ENCODE measurements at places on chromosomes 12 and 14. TPM values are rescaled to one million over a fixed set of nuclear protein-coding genes. Genes with fewer than 3 reads are reported as not detected.

- no peak for DNase-seq
Measured at GRCh38 chr14:95862243-95862642, 14.4 kb upstream of the TUNAR start.

GRCh38 chr14:50334211-50334610 lies 22.1 kb downstream of the DMAC2L start:
- no peak for DNase-seq

- DNase-seq, result no peak
Measured at GRCh38 chr12:104957719-104958000, 430 bp downstream of the SLC41A2 start.

DNA sequence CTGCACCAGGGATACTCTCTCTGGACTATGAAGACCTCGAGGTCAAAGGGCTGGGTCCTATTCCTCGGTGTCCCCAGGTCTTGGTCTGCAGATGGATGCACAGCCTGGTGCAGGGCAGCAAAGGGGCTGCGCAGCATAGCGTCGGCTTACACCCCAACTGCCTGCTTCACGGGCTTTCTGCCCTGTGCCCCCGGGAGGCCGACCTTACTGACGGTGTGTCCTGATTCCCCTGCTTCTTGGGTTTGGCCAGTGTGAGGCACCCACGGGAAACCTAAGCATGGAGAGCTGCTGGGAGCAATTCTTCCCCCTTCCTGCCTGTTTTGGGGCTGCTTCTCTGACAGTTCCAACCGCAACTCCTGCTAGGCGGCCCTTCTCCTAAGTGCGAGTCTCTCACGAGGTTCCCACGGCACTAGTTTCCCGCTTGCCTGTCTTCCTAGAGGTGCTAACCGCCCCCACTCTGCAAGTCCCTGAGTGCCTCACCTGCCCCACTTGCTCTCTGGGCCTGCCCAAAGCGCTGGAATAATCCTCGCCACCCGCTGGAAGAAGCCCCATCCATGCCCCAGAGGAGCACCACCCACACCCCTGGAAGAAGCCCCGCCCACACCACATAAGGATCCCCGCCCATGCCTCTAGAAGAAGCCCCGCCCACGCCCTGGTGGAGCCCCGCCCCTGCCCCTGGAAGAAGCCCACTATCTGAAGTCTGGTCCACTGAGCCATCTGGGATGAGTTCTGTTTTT lies 54.0 kb downstream of the PRIMA1 start:
- no peak for DNase-seq

The POTEG gene
- total RNA-seq, result not detected

The CLEC9A gene
- total RNA-seq, result 0.90 TPM

GRCh38 chr14:101134851-101135433 lies 231.4 kb upstream of the RTL1 start:
- DNase-seq, result no peak

The SIX6 gene
- total RNA-seq, result not detected

DNA sequence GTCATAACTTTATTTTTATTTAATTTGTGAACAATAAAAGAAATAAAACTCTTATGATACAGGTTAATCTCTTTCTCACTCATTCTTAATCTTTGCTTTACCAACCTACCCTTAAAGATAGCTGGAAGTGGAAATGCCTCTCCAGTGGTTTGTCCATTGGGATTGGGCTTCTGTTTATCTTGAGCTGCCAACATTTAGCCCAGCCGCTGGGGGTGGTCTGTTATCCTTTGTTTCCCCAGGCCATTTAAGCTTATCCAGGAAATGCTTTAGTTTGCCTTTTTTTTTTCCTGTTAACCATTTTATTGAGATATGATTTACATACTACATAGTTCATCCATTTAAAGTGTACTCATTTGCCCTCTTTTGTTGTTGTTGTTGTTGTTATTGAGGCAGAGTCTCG lies 8.2 kb downstream of the TDG start:
- DNase-seq, result no peak

GRCh38 chr12:125305231-125305630 lies 240.0 kb downstream of the AACS start:
- DNase-seq, result no peak

GRCh38 chr14:105137481-105138020 lies 31.0 kb downstream of the JAG2 start:
- DNase-seq, result no peak

The ARHGAP9 gene
- total RNA-seq, result 2.9 TPM

The ACVRL1 gene
- 47.9 TPM for total RNA-seq

GRCh38 chr12:32120419-32120818 lies 13.8 kb downstream of the BICD1 start:
- no peak for DNase-seq

GRCh38 chr12:47747596-47748506 lies 10.8 kb downstream of the RAPGEF3 start:
- DNase-seq, result no peak

DNA sequence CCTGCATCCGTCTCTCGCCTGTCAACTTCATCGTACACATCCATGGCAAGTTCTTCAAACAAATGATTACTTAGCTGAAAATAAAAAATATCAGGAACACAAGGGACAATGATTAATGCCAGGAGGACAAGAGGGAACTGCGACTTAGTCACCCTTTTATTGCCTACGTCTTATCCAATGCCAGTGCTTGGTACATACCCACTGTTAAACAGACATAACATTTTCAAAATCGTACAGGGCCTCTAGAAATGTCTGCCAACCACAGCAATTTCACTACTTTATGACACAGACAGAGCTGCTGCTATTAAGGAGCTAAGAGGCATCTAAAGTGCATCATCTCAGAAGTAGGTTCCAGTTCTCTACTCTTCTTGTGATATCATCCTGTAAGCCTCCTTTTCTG lies 34.6 kb downstream of the GIT2 start:
- DNase-seq, result no peak

The ANKRD33 gene
- total RNA-seq, result not detected
